Activated T-cell treated with anti-CD3 and anti-CD28 coated beads, Interleukin-2, amount 50 U/mL, for 48 hours (primary cell): ENCODE measurements at places on chromosomes 16 and 17.

DNA sequence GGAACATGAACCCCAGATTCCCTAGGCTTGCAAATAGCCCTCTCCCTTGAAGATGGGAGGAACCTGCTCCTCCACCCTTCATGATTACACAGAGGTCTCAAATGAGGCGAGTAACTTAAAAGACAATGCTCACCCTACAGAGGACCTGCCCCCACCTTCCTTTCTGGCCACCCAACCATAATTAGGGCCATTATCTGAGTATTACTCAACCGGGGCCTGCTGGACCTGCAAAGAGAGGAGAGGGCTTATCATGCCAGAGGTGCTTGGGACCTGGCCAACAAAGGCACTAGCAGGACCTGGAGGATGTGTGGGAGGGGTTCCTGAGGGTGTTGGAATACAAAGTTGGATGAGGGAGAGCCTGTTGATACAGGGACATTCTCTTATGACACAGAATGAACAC, 42.4 kb downstream of the RNF157 start:
- DNase-seq = no peak

- no peak for DNase-seq
These were observed 31.8 kb downstream of the NSMCE1 start for GRCh38 chr16:27236635-27237218.

DNA sequence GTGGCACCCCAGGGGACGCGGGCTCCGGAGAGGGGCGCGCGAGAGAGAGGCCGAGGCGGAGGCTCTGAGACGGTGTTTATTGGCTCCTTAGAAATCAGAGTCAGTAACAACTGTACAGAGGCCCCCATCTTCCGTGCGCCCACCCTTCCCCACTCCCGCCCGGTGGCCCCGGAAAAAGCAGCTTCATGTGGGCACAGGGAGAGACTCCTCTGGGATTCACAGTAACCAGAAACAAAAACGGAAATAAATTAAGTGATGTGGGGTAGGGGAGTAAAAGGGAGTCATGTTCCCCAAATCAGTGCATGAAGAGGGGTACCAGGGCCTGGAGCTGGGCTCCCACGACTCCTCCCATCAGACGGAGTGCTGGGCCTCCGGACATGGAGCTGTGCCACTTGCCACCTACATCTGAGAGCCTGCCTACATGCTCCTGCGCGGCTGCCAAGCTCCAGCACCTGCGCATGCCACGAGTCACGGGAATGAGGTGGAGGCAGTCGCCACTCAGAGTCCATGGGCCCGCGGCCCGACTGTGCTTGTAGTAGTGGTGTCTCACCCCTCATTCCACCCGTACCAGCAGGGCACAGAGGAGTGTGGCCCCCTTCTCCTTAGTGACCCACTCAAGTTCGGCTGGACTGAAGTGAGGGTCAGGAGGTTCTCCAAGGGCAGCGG, 543 bp upstream of the GPS2 start:
- no peak for DNase-seq

DNA sequence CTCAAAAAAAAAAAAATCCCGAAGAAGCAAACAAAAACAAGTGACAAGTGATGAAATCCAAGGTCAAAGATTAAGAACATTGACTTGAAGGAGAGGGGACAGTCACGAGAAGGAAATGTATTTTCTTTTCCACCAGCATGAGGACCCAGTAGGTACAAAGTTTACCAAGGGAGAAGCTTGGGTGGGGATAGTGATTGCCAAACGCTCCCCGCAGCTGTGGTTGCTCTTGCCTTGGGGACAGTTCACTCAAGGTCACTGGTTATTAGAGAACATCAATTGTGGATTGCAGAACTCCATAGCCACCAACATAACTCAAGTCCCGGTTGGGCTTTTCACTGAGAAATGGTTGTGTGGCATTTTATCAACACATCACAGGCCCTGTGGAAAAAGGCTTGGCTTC, 27.0 kb downstream of the RSL1D1 start:
- DNase-seq = no peak

GRCh38 chr17:43741636-43742035, 17.0 kb downstream of the SOST start:
- DNase-seq = no peak

GRCh38 chr17:16432017-16432416, 16.6 kb downstream of the TRPV2 start:
- no peak for DNase-seq

GRCh38 chr16:67150833-67151396, at the start of gene B3GNT9:
B3GNT9 (minus strand) TSS chr16:67150998; CDS start chr16:67150485, 513 bp downstream.
- DNase-seq = no peak

DNA sequence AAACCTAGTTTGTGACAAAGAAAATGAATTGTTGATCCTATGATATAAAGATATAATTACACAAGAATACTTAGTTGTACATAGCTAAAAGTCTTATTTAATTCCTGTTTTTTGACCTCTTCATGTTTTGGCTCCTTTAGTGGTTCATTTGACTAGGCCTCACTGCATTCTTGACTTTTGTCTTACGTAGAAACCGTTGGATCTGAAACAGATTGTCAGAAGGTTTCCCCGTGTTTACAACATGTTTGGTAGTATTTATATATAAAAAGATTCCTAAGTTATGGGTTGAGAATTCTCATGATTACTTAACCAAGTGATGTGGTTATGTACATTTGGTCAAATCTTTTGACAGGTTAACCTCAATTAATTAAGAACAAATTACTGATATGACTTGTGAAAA, 162.8 kb downstream of the BCAS3 start:
- no peak for DNase-seq
